ENCODE measurements at places on chromosomes 1 and 21.

DNA sequence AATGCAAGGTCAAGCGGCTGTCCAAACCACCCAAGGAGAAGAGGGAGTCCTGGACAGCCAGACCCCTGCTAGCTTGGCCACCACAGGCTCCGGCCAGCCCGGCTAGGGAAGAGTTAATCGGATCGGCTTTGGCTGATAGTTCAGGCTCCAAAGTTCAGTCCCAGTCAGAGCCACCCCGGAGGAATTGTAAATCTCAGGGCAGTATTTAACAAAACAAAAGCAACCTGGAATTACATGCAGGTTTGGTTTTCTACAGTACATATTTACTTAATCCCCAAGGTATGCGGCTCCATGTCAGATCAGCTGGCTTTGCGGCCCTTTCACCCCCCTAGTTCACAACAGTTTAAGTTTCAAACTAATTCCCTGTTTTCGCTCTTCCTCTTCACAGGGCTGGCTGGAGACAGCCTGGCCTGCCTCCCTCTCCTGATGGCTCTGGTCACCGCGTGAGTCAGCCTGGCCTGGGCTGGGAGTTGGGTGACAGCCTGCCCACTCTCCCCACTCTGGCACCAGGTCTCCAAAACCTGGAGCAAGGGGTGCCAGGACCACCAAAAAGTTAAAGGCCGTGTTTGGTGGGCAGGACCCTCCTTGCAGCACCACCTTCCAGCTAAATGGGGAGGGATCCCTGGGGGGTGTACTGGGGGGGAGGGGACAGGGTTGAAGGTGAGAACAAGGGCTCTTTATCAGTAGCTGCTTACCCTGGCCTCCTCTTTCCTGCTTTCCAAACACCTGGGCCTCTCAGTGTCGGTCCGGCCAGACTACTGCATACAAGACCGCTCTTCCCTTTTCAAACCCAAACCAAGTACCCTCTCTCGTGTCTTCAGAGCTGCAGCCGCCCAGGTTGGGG is 1.9 kb downstream of the DHRS3 start:
- DNase-seq, result peak; percentile 92

DNA sequence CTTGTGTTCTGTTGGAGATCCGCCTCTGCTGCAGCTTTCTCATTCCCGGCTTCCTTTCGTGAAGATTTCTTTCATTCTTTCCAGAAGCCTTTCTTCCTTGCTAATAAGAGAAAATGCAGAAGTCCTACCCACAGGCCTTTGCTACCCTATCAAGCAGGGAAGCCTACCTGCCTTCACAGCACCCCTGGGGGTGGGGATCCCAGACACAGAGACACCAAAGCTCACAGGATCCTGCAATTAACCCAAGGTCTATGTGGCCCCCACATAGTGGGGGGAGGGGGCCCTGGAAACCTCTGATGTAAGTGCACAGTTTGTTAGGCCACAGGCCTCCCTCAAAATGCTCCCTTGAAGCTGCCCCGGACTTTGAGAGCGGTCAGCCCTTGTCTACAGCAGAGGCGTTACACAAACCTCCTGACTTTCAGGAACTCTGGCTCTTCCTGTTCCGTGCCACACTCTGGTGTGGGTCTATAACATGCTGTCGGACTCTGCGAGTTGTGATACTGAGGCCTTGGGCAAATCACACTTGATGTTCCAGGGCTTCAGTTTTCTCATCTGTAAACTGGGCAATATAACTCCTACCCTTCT is 31.2 kb downstream of the NKAIN1 start:
- no peak for DNase-seq

DNA sequence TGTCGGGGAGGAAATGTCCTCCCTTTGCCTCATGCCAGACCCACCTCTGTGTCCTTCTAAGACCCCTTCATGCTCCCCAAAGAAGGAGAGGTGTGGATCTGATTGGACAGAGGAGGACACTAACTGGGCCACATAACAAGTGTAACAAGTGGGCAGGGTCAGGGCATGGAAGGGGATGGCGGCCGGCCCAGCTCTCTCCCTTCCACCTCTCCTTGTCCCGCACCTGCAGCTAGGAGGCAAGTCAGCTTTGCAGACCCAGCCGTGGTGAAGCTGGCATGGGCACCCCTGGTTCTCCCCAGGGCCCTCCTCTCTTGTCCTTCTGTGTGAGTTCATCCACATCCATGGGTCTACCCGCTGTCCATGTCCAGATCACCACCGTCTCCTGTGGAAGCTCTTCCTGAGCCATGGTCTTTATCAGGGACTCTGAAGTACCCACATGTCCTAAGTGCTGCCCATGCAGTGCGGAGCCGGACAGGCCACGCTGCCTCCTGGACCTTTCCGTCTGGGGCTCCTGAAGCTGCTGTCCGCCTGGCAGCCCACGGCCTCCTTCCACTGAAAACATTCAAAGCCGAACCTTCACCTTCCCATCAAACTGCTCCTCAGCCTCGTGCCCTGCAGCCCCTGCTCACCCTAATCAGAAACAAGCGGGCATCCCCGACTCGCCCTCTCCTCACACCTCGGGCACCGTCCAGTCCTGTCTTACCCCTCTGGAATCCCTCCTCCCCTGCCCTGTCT is 460.5 kb downstream of the PTPRU start:
- DNase-seq, result no peak

DNA sequence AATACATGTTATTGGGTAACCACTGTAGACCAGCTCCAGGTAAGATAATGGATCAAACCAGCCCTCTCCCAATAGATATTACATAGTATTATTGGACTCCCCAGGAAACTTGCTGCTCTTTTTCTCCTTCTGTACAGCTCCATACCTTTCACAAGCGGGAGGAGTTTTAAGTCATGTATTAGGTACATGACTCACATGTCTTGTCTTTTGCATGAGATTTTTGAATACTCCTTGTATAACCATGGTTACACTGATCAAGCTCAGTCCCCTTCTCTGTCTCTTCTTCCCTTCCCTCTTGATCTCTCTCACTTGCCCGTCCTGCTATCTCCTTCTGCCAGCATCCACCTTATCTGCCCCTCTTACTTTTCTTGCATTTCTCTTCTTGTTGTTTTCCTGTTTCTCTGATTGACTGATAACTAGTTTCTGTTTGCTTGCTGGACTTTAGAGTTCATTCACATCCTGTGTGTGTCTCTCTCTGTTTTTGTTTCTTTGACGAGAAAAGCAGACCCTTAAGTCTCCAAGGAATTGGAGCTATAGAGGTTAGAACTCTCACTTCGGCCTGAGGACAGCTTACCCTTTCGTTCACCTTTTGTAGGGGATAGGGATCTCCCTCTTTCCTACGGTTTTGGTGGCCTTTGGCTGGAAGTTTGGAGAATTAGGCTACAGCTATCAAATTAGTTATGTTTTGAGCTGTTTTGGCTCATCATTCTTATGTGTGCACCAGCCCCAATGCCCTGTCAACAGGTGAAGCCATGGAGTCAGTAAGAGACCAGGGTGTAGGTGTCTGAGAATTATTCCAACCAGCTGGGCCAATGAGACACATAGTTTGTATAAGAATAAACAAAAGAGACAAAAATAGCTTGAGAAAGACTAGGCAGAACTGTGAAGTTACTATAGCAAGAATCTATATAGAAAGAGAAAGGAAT is 49.0 kb upstream of the ASB17 start:
- no peak for DNase-seq

- no peak for DNase-seq
Observed at GRCh38 chr1:192959657-192960186, 99.4 kb downstream of the UCHL5 start.

DNA sequence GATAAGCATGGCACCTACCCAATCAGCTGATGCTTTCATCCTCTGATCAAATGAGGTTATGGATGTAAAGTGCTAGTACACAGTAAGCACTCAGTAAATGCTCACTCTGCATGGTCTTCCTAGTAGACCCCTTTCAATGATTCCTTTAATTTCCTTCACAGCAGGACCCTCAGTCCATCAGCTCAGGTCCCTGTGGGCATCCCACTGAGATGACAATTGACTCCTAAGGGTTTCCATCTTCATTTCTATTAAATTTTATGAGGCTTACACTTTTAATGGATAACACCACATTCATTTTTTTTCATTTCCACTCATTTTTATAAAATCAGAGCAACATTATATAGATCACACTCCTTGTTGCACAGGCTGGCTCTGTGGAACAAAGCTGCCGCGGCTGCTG is 12.8 kb downstream of the RHOU start:
- DNase-seq, result no peak

DNA sequence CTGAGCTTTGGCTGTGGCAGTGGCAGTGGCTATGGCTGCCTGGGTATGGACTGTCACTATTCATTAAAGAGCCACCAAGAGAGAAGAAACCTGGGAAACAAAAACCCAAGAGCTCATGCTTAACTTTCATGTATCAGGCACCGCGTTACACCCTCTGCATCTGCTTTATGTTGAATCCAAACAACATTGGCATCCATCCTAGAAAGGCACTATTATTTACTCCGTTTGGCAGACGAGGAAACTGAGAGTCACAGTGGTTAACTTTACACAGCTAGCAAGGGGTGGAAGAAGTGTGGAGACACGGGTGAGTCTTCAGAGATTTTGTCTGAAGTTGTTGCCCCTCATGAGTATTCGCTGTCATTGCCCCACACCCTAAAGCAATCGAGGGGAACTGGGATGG is 63.8 kb downstream of the PLXNA2 start:
- DNase-seq, result no peak

DNA sequence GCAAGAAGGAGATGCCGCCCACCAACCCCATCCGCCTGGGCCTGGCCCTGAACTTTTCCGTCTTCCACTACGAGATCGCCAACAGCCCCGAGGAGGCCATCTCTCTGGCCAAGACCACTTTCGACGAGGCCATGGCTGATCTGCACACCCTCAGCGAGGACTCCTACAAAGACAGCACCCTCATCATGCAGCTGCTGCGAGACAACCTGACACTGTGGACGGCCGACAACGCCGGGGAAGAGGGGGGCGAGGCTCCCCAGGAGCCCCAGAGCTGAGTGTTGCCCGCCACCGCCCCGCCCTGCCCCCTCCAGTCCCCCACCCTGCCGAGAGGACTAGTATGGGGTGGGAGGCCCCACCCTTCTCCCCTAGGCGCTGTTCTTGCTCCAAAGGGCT is 732 bp downstream of the SFN start:
- no peak for DNase-seq

DNA sequence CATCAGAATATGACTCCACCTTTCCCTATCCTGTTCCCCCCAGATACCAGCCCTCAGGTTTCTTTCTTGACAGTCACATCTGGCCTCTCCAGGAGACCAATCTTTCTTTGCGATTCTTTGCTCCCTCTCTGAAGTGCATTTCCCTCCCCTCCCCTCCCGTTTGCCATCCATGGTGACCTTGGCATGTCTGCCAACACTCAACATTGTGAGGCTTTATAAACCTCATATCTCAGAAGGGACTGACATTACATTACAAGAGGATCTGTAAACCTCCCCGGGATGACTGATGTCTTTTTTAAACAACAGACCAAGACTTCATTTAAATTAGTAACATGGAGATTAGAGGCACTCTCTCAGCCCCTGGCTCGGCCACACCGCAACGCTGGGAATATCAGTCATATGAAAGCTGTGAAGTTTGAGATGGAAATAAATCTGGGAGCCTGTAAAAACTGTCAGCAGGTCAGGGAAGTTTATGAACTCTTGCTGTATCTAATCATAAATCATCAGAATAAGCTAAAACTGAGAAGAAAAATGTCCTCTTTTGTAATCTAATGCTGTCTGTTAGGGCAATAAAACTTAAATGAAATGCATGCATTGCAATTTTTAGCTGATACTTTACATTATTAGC is 401.7 kb upstream of the PROX1 start:
- no peak for DNase-seq

- no peak for DNase-seq
Observed at GRCh38 chr1:186295980-186296379, 79.1 kb downstream of the TPR start.

- DNase-seq, result no peak
Observed at GRCh38 chr1:172465617-172466016, 21.7 kb upstream of the PIGC start.

DNA sequence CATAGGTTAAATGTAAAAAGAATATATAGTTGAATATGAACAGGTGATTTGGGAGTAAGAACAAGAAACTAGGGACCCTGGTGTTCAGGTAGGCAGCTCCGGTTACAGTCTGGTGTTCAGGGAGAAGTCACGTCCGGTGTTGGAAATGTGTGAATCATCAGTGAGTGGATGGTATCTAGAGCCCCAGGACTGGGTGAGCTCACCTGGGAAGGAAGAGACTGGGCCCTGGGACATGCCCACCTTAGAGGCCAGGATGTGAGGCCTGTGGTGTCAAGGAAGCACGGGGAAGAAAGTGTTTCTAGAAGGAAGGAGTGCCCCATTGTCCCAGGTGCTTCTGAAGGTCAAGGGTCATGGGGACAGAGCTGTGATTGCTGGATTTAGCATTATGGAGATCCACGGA is 1.5 kb upstream of the GJB3 start:
- DNase-seq, result peak; percentile 40

Data from endodermal cell (in vitro differentiated cells).